Fibroblast of skin of right biceps (primary cell): ENCODE measurements at places on chromosomes 3 and 15.

DNA sequence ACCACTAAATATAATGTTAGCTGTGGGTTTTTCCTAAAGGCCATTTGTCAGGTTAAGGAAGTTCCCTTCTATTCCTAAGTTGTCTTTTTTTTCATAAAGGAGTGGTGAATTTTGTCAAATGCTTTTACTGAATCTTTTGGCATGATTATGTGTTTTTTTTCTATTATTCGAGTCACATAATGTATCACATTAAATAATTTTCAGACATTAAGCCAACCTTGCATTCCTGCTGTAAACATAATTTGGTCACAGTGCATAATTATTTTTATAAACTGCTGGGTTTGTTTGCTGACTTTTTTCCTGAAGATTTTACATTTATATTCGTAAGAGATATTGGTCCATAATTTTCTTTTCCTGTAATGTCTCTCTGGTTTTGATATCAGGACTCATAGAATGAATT lies 101.8 kb upstream of the SPRED1 start:
- DNase-seq = no peak

DNA sequence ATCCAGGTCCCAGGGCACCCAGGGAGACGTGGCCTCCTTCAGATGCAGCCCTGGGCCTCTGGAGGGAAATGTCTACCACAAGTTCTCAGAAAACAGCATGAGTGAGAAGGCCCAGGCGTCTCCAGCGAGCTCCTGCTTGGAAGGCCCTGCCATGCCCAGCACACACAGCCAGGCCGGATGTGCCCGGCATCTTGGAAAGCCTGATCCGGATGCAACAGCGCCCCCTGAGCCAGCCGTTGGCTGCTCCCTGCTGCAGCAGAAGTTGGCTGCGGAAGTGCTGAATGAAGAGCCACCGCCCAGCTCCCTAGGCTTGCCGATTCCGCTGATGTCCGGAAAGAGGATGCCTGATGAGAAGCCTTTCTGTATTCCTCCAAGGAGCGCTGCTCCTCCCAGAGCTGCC lies 856 bp downstream of the NPAP1 start:
- no peak for DNase-seq

DNA sequence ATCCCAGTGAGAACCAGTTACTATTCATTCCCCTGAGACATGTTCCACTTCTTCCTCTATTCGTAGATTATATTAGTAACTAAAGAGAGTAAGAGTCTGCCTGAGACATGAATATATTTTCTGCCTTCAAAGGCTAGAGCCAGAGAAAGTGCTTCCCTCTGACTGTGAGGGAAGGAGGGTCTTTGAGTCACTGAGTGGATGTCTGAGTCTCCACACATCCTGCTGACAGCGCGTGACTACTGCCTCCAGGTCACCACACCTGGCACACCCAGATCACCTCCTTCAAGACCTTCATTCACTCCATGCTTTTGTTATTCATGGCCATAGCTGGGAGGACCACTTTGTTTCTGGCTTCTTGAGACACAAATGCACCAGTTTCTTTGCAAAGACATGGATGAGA lies 135.6 kb downstream of the SOX2 start:
- DNase-seq = no peak

- DNase-seq = no peak
Observed at GRCh38 chr15:80936288-80937078, 53.1 kb downstream of the MESD start.

- DNase-seq = no peak
Observed at GRCh38 chr15:94509259-94509658, 277.9 kb downstream of the MCTP2 start.

GRCh38 chr3:15361494-15362214 lies 29.3 kb upstream of the SH3BP5 start:
- peak; percentile 70 for DNase-seq

DNA sequence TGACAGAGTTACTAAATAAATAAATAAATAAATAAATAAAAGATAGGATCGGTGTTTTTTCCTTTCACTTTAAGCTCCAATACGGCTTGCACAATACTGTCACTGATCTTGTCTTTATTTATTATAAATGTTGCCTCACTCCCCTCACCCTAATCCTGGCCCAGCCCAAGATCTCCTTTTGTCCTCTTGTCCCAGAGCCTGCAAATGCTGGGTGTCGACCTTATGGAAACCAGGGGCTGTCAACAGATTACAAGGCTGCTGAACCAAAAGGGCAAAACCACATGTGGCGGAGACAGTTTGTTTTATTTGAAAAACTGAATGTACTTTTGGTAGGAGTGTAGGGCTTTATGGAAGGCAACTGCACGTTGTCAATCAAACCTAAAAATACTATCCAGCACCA lies 75.9 kb downstream of the RFTN1 start:
- no peak for DNase-seq

GRCh38 chr15:31383139-31383538 lies 56.5 kb downstream of the KLF13 start:
- no peak for DNase-seq

- DNase-seq = peak; percentile 69
Observed at GRCh38 chr15:62495670-62496614, 330.9 kb upstream of the C2CD4B start.

- DNase-seq = no peak
Observed at GRCh38 chr15:77421370-77421700, 647 bp downstream of the HMG20A start.

DNA sequence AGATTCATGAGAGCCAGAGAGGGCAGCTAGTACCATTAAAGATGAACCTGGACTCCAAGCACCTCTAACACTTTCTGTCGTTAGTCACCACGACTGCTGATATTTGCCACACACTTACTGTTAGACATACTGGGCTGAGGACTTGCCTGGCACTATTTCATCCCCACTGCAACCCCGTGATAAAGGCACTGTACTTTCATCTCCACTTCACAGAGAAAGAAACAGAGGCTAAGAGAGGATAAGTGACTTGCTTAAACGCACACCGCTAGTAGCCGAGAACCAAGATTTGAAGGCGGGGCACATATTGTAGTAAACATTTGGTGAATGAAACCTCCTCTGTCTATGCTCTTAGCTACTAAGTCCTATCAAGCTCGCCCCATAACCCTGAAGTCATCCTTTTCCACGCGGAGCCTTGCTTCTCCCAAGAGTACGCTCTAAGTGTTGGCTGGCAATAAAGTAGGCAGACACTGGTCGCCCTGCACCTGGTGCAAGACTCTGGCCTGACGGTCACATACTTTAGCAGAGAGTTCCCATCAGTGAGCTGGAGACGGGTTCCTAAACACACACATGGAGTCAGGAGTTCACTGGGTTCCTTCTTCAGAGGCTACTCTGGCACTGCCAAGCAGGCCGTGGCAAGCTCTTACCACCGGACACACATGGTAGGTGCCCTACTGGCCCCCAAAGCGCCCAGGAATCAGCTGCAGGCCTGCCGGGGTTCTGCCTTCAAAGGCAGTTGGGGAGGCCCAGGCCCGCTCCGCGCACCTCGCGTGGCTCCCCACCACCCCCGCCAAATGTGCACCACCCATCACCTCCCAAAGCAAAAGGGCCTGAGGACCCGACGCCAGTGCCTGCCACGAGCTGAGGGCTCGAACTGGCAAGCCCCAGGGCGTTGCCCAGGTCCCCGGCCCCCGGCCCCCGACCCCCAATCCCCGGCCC lies 951 bp downstream of the POMGNT2 start:
- no peak for DNase-seq

- DNase-seq = no peak
Observed at GRCh38 chr15:29316422-29316821, 46.8 kb upstream of the NSMCE3 start.
